K562 (cell line): ENCODE measurements at places on chromosomes 3 and 15. TPM values are rescaled to one million over a fixed set of nuclear protein-coding genes. Genes with fewer than 3 reads are reported as not detected.

GRCh38 chr15:79629687-79630086, 197.6 kb downstream of the MINAR1 start:
- H3K4me3 ChIP-seq, result no peak overlapping the region
- H3K4me1 ChIP-seq, result no peaks in the 10 kb centered on the region
- no peak for DNase-seq
- no peaks in the 10 kb centered on the region for H3K27me3 ChIP-seq
- H3K36me3 ChIP-seq, result no peaks in the 10 kb centered on the region

DNA sequence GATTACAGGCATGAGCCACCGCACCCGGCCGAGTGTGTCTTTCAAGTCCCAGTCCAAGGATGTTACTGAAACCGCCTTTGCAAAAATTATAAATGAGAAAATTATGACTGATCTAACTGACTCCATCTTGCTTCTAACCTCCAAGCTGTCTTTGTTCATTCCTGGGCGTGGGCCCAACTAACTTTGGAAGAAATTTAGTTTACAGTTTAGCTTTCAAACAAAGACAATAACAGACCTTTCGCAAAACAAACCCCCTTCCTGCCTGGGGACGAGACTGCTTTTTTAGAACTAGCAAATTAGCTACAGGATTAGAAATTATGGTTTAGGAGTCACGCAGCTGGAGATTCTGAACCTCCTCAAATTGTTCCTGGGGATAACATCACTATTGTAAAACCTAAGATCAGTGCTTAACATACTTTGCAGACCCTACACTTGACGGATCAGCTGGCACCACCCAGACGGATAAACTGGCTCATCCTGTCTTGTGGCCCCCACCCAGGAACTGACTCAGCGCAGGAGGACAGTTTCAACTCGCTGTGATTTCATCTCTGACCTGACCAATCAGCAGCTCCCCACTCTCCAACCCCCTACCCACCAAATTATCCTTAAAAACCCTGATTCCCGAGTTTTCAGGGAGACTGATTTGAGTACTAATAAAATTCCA, 23.8 kb downstream of the NANOGP8 start:
- H3K4me1 ChIP-seq, result no peaks in the 10 kb centered on the region
- no peaks in the 10 kb centered on the region for H3K27me3 ChIP-seq
- H3K4me3 ChIP-seq, result no peak overlapping the region

DNA sequence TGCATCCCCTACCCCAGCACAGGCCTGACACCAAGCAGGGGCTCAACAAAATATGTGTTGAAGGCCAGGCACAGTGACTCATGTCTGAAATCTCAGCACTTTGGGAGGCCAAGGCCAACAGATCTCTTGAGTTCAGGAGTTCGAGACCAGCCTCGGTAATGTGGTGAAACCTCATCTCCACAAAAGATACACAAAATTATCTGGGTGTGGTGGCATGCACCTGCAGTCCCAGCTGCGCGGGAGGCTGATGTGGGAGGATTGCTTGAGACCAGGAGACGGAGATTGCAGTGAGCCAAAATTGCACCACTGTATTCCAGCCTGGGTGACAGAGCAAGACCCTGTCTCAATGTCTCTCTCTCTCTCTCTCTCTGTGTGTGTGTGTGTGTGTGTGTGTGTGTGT, 30.7 kb upstream of the CYP11A1 start:
- peaks cover 63% of the 10 kb centered on the region for H3K4me1 ChIP-seq
- DNase-seq, result no peak
- H3K27me3 ChIP-seq, result no peaks in the 10 kb centered on the region
- H3K27ac ChIP-seq, result no peak overlapping the region
- no peaks in the 10 kb centered on the region for H3K36me3 ChIP-seq
- H3K4me3 ChIP-seq, result no peak overlapping the region

GRCh38 chr15:64389036-64389435, 1.4 kb downstream of the TRIP4 start:
- H3K4me3 ChIP-seq, result peak overlapping the region; percentile 75
- no peaks in the 10 kb centered on the region for H3K27me3 ChIP-seq
- no peaks in the 10 kb centered on the region for H3K4me1 ChIP-seq
- no peak for DNase-seq
- peaks cover 6% of the 10 kb centered on the region for H3K36me3 ChIP-seq

GRCh38 chr15:90002428-90002844, 1.3 kb downstream of the ZNF710 start:
- H3K27me3 ChIP-seq, result no peaks in the 10 kb centered on the region
- peak overlapping the region; percentile 48; the same call in 1 of the 3 replicates for H3K27ac ChIP-seq
- no peak for DNase-seq
- H3K36me3 ChIP-seq, result no peaks in the 10 kb centered on the region

GRCh38 chr3:36595511-36595910, 168.8 kb downstream of the DCLK3 start:
- H3K4me3 ChIP-seq, result no peak overlapping the region
- H3K27ac ChIP-seq, result no peak overlapping the region
- no peak for DNase-seq
- H3K4me1 ChIP-seq, result no peaks in the 10 kb centered on the region
- no peaks in the 10 kb centered on the region for H3K27me3 ChIP-seq
- no peaks in the 10 kb centered on the region for H3K36me3 ChIP-seq

- no peaks in the 10 kb centered on the region for H3K36me3 ChIP-seq
- no peak overlapping the region for H3K4me3 ChIP-seq
- no peaks in the 10 kb centered on the region for H3K4me1 ChIP-seq
Observed at GRCh38 chr3:51908026-51908425, 4.9 kb upstream of the IQCF1 start.

DNA sequence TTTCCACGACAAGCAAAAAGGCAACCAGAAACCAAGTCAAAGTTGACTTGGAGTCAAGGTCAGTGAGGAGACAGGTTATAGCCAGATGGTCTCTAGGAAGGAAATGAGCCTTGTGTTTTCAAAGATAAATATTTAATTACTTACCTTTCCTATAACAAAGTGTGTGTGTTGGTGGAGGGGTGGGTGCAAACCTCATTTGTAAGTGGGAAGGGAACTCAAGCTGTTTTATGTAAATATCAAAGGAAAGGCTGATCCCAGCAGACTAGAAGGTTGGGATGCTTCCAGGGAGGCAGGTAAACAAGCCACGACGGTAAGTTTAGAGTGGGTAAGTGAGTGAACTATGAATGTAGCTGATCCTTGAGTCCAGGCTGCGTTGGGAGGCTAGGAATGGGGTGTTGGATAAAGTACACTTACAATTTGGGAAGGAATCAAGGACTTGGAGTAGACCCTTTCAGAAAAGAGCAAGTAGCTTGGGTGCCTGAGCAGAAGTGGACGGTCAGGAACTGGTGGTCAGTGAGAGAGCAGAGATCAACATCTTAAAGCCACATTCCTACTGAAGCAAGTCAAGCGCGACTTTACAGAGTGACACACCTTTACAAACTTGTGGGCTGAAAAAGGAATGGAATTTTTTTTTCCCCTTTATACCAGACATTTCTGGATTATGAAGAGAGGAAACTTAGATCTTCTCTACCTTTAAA, 82.0 kb upstream of the TBL1XR1 start:
- peak; percentile 30 for DNase-seq
- H3K27me3 ChIP-seq, result no peaks in the 10 kb centered on the region
- no peak overlapping the region for H3K4me3 ChIP-seq
- H3K27ac ChIP-seq, result peak overlapping the region; percentile 25; the same call in 2 of the 3 replicates

GRCh38 chr3:185936273-185936629, 1.6 kb downstream of the TRA2B start:
- H3K27me3 ChIP-seq, result no peaks in the 10 kb centered on the region
- H3K4me3 ChIP-seq, result peak overlapping the region; percentile 99
- peaks cover 58% of the 10 kb centered on the region for H3K36me3 ChIP-seq

- no peak for DNase-seq
- no peaks in the 10 kb centered on the region for H3K36me3 ChIP-seq
- H3K27ac ChIP-seq, result no peak overlapping the region
- peaks cover 1% of the 10 kb centered on the region; the same call in 1 of the 3 replicates for H3K27me3 ChIP-seq
- no peak overlapping the region for H3K4me3 ChIP-seq
- H3K4me1 ChIP-seq, result no peaks in the 10 kb centered on the region
Observed at GRCh38 chr3:10876661-10877060, 60.6 kb downstream of the SLC6A11 start.

DNA sequence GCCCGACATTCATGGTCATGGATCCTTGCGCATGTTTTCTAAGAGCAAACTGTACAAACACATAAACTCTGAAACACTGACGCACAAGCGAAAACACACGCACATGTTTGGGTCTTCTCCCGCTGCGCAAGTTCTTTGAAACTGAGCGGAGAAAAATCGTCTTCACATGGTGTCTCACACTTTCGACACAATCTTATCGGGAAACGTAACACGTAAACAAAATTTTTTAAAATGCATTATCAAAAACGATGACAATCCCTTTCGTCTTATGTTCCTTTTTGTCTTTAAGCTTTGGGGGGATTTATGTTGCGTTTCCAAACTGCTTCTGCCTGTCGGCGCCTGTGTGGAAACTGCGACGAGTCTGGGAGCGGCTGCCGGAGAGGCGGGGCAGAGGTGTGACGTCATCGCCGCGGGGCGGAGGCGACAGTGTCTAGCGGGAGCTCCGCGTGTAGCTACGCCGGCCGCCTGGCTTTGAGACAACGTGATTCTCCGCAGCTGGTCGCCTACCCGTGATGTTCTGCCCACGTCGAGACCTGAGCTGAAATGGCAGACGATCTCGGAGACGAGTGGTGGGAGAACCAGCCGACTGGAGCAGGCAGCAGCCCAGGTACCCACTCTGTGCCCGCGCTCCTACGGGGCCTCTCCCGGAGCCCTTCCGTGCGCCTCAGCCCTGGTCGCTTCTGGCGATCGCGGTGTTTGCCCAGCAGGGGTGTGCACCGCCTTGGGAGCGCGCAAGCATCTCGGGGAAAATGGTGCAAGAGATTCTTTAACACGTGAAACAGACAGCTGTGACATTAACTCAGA, at the start of gene CMSS1:
Gene CMSS1 (plus strand): TSS at position 426 of the 804 bp plus-strand sequence.
- H3K27ac ChIP-seq, result peak within 1 kb of the TSS; percentile 96
- H3K4me1 ChIP-seq, result peaks cover 5% of the 10 kb centered on the region
- no peaks in the 10 kb centered on the region for H3K27me3 ChIP-seq

- no peaks in the 10 kb centered on the region for H3K27me3 ChIP-seq
- no peak overlapping the region for H3K4me3 ChIP-seq
- no peaks in the 10 kb centered on the region for H3K4me1 ChIP-seq
Observed at GRCh38 chr3:101619734-101620133, 45.8 kb downstream of the PCNP start.

GRCh38 chr3:184156522-184156955, 1.4 kb downstream of the DVL3 start:
- peak overlapping the region; percentile 71 for H3K4me3 ChIP-seq
- peak; percentile 30 for DNase-seq
- H3K36me3 ChIP-seq, result peaks cover 6% of the 10 kb centered on the region; the same call in 1 of the 3 replicates
- no peaks in the 10 kb centered on the region for H3K27me3 ChIP-seq
- H3K27ac ChIP-seq, result peak overlapping the region; percentile 88

- no peaks in the 10 kb centered on the region for H3K36me3 ChIP-seq
- H3K27ac ChIP-seq, result no peak overlapping the region
- no peak overlapping the region for H3K4me3 ChIP-seq
- H3K27me3 ChIP-seq, result no peaks in the 10 kb centered on the region
- H3K4me1 ChIP-seq, result no peaks in the 10 kb centered on the region
- DNase-seq, result no peak
Observed at GRCh38 chr3:80556763-80557162, 789.0 kb upstream of the ROBO1 start.

DNA sequence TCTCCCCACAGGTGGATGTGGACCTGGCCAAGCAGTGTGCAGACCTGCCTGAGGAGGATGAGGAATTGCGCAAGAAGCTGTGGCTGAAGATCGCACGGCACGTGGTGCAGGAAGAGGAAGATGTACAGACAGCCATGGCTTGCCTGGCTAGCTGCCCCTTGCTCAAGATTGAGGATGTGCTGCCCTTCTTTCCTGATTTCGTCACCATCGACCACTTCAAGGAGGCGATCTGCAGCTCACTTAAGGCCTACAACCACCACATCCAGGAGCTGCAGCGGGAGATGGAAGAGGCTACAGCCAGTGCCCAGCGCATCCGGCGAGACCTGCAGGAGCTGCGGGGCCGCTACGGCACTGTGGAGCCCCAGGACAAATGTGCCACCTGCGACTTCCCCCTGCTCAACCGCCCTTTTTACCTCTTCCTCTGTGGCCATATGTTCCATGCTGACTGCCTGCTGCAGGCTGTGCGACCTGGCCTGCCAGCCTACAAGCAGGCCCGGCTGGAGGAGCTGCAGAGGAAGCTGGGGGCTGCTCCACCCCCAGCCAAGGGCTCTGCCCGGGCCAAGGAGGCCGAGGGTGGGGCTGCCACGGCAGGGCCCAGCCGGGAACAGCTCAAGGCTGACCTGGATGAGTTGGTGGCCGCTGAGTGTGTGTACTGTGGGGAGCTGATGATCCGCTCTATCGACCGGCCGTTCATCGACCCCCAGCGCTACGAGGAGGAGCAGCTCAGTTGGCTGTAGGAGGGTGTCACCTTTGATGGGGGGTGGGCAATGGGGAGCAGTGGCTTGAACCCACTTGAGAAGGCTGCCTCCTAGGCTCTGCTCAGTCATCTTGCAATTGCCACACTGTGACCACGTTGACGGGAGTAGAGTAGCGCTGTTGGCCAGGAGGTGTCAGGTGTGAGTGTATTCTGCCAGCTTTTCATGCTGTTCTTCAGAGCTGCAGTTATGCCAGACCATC, 8.6 kb downstream of the VPS18 start:
- H3K27me3 ChIP-seq, result no peaks in the 10 kb centered on the region
- H3K27ac ChIP-seq, result no peak overlapping the region
- no peak overlapping the region for H3K4me3 ChIP-seq
- DNase-seq, result no peak

GRCh38 chr3:71228156-71228866, 355.2 kb downstream of the FOXP1 start:
- H3K36me3 ChIP-seq, result no peaks in the 10 kb centered on the region
- no peaks in the 10 kb centered on the region for H3K27me3 ChIP-seq
- no peak overlapping the region for H3K4me3 ChIP-seq

DNA sequence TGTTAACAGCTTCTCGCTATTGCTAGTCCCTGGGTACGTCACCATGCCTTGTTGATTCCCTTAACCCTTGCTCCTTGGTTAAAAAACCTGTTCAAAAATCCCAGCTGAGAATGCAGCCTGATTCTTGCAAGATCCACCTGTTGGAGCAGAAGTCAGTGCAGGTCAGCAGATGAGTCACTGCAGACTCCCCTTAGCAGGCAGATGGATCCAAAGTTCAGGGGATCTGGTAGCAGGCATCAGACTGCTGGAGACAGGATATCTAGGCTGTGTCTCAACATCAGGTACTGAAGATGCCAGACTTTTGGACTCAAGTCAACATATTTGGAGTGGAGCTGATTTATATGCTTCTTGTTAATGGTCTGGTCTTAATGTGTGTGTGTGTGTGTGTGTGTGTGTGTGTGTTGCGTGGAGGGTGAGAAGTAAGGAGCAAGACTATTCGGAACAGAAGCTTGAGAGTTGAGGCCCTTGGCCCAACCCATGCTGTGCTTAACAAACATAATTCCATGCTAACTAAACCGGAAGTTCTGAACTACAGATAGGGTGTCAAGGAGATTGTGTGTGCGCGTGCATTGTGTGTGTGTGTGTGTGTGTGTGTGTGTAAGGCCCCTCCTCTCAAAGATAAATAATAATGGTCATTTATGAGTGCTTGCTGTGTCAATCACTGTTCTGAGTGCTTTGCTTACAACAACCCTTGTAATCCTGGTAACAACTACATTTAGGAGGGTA, 1.0 kb upstream of the C3orf52 start:
- H3K27me3 ChIP-seq, result no peaks in the 10 kb centered on the region
- no peak overlapping the region for H3K4me3 ChIP-seq
- DNase-seq, result no peak
- H3K4me1 ChIP-seq, result peaks cover 13% of the 10 kb centered on the region
- H3K36me3 ChIP-seq, result no peaks in the 10 kb centered on the region

GRCh38 chr3:126132751-126133511, 47.5 kb downstream of the ALDH1L1 start:
- H3K27ac ChIP-seq, result no peak overlapping the region
- DNase-seq, result no peak
- H3K4me3 ChIP-seq, result no peak overlapping the region

Gene RAB6B
- 3.0 and 6.7 TPM in 2 replicates for polyA plus RNA-seq

Gene TRH
- not detected in 2 replicates for polyA plus RNA-seq

Gene ACOX2
- not detected in 2 replicates for polyA plus RNA-seq

Gene EXD1
- polyA plus RNA-seq, result not detected in 2 replicates

Gene SLCO3A1
- 0.61 TPM in 1 of 2 replicates, not detected in the other for polyA plus RNA-seq

Gene CD200
- not detected in 2 replicates for polyA plus RNA-seq

Gene MYRIP
- not detected in 2 replicates for polyA plus RNA-seq

Gene SEMA6D
- not detected in 2 replicates for polyA plus RNA-seq

Gene SLC27A2
- 16.6 and 27.7 TPM in 2 replicates for polyA plus RNA-seq

Gene ILDR1
- polyA plus RNA-seq, result not detected in 2 replicates
